ENCODE measurements at places on chromosomes 1 and 21.

- DNase-seq: no peak
Observed at GRCh38 chr1:99606306-99606705, 39.6 kb upstream of the PALMD start.

GRCh38 chr1:59272507-59272906, 24.4 kb upstream of the FGGY start:
- DNase-seq: no peak

DNA sequence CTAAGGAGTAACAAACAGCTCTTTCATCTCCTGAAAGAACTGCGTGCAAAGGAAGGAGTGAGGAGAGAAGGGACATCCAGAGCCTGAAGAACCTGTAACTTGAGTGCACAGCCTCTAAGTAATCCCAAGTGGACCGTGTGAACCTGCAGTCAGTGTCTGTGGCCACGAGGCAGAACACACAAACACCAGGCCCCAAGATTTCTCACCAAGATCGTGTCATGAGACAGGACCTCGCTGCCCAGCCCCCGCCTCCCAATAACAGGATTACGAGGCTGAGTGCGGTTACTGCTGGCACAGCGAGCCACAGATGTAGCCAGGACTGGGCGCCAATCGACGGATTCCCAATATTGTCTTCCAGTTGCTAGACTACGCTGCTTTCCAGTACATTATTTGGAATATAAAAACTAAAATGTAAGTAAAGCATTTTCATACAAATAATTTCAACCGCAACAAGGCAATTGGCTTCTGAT, 101.3 kb upstream of the SLC25A33 start:
- no peak for DNase-seq

GRCh38 chr1:247110627-247111258, 6.6 kb upstream of the ZNF669 start:
- DNase-seq: no peak

GRCh38 chr1:175423605-175424004, 231.0 kb upstream of the KIAA0040 start:
- no peak for DNase-seq

- DNase-seq: no peak
Observed at GRCh38 chr1:206514813-206515387, 7.6 kb downstream of the RASSF5 start.

DNA sequence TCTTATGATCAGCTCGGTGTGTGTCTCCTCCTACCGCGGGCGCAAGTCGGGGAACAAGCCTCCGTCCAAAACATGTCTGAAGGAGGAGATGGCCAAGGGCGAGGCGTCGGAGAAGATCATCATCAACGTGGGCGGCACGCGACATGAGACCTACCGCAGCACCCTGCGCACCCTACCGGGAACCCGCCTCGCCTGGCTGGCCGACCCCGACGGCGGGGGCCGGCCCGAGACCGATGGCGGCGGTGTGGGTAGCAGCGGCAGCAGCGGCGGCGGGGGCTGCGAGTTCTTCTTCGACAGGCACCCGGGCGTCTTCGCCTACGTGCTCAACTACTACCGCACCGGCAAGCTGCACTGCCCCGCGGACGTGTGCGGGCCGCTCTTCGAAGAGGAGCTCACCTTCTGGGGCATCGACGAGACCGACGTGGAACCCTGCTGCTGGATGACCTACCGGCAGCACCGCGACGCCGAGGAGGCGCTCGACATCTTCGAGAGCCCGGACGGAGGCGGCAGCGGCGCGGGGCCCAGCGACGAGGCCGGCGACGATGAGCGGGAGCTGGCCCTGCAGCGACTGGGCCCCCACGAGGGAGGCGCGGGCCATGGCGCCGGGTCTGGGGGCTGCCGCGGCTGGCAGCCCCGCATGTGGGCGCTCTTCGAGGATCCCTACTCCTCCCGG, 1.5 kb downstream of the KCNC4 start:
- no peak for DNase-seq

- no peak for DNase-seq
Observed at GRCh38 chr1:78073441-78073840, 27.7 kb downstream of the GIPC2 start.

GRCh38 chr1:213388199-213388598, 337.2 kb downstream of the RPS6KC1 start:
- DNase-seq: no peak

DNA sequence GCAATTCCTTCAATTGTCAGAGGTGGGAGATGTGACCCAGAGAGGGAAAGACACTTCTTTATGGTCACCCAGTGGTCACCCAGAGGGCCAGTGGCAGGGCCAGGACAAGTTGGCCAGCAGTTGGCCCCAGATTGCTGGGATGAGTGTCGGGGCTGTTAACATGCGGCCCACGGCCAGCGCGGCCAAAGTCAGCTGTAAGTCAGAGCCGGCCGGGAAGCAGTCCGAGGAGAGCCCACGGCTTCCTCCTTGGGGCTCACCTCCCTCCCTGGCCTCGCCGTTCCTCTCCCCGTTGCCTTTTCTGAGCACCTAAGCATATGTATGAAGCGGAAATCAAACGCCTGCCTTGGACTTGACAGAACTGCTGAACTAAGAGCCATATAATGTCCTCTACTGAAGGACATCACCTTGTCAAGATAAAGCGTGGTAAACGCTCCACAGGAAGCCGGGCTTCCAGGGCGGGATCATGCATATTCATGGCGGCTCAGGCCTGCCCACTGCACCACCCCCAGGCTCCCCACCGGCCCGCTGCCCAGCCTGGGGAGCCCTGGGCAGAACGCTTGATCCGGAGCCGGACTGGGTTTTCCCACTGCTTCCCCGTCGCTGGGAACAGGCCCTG, 245.4 kb upstream of the POU3F1 start:
- no peak for DNase-seq

- no peak for DNase-seq
Observed at GRCh38 chr21:36955783-36956182, 10.7 kb downstream of the HLCS start.

GRCh38 chr1:10753299-10753698, 43.1 kb downstream of the CASZ1 start:
- DNase-seq: no peak

- DNase-seq: no peak
Observed at GRCh38 chr21:40186045-40186444, 318.8 kb downstream of the PCP4 start.

GRCh38 chr1:230785636-230786384, 38.6 kb downstream of the CAPN9 start:
- no peak for DNase-seq

GRCh38 chr1:212512816-212513559, 80.3 kb downstream of the NENF start:
- no peak for DNase-seq

- DNase-seq: no peak
Observed at GRCh38 chr1:38073534-38074301, 27.1 kb upstream of the POU3F1 start.

DNA sequence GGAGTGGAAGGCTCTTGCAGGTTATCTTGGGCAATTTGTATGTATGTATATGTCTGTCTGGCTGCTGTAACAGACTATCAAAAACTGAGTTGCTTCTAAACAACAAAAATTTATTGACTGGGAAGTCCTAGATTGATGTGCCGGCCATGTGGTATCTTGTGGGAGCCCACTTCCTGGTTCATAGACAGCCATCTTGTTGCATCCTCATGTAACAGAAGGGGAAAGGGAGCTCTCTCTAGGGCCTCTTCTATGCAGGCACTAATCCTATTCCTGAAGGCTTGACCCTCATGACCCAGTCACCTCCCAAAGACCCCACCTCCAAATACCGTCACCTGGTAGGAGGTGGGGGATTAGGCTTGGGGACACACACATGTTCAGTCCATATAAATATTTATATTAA, 9.2 kb downstream of the GIPC2 start:
- DNase-seq: no peak

DNA sequence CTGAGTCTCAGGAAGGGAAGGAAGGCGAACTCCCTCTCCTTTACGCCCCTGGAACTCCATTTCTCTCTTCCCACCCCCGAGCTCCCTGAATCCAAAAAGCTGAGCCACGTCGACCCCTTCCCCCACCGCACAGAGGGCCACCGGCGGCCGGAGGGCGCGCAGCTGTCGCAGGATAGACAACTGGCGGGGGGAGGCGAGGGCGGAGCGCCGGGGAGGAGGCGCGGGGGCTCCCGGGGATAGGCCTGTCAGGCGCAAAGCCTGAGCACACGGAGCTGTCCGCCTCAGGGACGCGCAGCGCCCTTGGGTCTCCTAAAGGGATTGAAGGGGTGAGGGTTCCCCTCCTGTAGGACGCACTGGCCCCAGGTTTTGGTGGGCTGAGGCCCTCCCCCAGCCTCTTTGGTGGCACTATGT, 752 bp upstream of the ACTA1 start:
- no peak for DNase-seq

DNA sequence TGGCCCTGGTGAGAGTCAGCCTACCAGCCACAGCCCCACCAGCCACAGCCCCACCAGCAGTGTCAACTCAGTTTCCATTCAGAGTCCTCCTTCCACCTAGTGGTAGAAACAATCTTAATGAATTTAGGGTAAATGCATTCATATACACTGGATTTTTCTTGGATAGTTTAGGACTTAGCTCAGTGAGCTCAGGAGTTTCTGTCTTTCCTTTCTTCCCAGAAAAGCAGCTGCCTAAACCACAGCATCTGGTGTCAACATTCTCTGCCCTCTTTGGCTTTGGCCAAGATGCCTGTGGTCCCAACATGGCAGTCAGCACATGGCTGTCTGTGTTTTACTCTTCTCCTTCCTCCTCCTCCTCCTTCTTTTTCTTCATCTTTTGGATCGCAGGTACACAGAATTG, 94.0 kb downstream of the CLIC6 start:
- DNase-seq: no peak

DNA sequence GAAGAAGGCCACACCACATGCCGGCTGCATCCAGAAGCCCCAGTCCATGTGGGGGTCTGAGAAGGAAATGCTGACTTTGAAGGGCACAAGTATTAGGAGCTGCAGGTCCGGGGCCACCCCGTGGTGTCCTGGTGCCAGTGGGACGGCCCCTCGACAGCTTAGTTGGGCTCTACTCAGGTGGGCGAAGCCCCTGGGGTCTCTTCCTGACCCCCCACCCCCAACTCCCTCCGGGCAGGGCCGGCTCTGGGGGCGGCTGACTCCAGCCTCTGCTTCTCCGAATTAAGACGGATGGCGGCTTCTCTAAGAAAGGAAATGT, 62.1 kb upstream of the TTC34 start:
- no peak for DNase-seq

DNA sequence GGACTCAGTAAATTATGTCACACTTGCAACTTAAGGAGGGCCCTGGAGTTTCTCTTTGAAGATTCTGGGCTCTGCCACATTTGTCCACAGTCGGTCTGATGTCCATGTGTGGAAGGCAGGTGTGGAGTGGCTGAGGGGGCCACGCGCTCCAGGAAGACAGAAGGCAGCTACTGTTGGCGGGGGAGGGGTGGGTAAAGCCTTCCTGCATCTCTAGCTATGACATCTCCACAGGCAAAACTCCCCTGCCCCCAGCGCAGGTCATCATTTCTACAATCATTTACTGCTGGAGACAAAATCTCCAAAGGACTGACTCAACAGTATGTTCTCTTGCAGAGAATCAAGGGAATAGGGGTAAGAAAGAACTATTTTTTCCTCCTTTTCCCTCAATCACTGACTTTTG, 11.4 kb upstream of the TSPEAR start:
- DNase-seq: no peak

DNA sequence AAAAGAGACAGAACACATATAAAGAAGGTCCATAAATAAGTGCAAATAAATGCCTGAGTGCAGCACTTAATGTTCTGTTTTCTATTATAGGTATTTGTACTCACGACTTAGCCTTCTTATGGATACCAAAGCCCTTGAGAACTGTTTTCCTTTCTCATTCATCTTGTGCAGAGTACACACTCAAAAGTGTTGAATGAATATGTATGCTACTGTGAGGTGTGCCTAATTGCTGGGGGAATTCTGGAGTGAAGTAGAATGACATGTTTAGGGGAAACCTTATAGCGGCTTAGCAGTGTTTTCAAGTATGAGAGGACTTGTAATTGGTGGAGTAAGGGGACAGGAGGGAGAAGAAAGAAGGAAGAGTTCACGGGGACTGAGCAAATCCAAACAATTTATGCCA, 157.6 kb downstream of the CACNA1E start:
- no peak for DNase-seq

DNA sequence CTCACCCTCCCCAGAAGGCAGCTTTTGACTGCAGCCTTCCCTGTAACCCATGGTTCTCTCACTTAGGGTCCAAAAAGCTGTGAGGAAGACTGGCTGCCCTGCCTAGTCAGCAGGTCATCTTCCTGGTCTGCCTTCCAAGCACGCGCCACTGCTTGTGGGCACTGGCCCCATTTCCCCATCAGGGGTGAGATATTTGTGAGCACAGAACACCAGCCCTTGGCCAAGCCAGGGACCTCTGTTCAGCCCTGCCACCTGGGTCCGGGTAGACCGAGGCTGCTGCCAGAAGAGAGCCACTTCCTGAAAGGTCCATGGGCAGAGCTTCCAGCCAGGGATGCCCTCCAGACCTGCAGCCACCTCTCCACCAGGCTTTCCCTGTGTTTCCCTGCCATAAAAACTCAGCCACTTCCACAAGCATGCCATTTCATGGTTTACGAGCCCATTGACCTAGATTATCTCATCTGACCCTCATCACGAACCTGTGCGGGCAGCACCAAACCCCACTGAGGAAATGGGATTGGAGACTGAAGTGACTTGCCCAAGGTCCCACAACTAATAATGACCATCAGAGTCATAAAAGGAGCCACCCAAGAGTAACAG, 40.5 kb downstream of the GLIS1 start:
- DNase-seq: no peak

- no peak for DNase-seq
Observed at GRCh38 chr1:113027007-113027406, 46.0 kb upstream of the LRIG2 start.

DNA sequence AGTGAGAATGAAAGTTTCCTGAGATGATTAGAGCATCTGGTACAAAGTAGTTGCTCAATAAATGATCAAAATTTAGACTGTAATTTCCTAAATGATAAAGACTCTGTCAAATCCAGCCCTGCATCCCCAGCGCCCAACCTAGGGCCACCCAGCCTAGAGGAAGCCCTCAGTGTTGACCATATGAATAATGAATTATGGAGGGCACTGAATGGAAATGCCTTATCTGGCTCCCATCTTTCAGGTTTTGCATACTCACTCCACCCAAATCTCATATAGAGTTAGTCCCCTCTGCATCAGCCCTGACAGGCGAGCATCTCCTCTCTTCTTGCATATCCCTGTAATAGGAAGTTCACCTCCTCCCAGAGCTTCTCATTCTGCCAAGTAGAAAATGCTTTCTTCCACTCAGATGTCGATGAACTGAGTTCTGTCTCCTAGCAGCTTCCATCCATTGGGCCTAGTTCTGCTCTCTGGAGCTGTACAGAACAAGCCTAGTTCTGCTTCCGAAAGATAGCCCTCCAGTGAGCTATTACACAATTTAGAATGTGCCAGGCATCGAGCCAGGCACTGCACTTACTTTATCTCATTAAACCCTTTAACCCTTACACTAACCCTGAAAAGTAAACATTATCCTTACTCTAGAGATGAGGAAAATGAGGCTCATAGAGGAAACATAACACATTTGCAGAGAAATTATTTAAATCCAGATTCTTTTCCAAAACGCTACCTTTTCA, 20.9 kb downstream of the COA7 start:
- DNase-seq: no peak
